ENCODE measurements at places on chromosomes 16 and 17.

DNA sequence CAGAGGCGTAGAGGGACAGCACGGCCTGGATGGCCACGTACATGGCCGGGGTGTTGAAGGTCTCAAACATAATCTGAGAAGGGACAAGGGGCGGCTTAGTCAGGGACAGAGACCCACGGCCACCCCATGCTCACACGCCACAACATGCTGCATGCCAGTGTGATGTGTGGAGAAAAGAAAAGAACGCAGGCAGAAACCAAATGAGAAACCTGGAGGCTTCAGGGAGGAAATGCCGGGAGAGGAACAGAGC, 1.1 kb downstream of the ACTG1 start:
- no peak for DNase-seq

DNA sequence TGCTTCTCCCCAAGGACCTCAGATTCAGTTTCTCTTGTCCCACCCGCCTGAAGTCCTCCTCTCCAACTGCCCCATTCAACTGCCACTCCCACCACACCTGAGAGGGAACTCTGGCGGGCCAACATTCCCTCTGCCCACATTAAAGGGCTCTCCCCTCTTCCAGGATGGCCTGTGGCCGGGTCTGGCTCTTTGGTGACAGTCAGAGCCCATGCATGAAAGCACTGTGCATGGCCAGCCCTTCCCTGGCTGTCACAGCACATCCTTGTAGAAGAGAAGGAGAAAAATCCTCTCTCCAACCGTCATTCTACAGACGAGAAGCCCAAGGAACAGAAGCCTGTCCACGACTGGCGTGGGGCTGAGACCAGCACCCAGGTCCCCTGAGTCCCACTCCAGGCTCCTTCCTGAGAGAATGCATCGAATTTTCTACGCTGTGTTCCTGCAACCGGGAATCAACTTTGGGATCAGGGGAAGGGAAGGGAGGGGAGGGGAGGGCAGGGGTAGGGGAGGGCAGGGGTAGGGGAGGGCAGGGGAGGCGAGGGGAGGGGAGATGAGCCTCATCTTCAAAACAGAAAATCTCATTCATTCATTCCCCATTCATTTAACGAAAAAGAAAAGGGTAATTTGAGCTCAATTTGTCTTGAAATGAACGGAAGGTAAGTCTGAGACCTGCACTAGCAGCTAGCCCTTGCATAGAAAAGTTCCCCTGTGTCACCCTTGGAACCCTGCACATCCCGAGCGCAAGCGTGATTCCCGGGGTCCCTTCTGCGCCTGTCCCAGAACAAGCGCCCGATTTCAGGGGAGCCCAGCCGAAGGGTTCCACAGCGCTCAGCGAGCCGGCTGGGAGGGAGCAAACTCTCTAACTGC, at the start of gene ABCC12:
ABCC12 (minus strand) TSS at position 68 of the 864 bp plus-strand sequence. CDS start 9,569 bp downstream, outside the sequence.
- DNase-seq: no peak

DNA sequence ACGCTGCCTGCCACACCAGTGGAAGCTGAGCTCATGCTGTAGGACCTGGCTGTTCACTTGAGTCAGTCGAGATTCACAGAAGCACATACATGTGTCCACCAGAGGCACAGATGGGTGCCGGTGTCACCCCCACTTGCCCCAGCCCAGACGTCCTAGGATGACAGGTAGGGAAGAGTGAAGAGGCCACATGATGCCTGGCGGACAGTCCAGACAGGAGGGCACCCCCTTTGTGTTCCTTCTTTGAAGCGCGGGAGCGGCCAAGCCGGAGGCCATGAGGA, 8.8 kb downstream of the UBE2I start:
- no peak for DNase-seq

DNA sequence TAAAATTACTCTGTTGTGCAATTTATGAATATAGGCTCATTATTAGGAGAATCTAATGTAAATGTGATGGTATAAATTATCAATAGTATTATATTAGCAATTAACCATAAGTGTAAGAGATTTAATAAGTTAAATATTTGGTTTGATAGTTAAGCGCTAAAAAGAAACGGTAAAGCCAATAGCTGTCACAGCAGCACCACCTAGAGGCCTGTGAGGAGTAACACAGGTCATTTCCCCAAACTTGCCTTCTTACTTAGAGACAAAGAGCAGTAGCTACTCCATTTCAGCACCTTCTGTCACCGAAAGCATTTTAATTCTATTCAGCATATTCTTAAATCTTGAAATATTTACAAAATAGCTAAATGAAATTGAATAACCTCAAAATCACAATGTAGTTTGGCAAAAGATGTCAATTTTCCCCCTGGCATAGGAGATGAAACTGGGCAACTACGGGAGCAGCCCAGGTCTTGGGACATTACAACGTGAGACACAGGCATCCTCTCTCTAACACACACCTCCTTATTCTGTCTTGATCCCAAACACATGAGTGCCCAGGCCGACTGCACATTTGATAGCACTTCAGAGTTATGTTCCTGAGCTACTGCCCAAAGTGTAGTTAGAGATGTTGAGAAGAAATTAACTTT, 14.3 kb upstream of the DYNLRB2 start:
- DNase-seq: no peak
